Daoy (cell line): ENCODE measurements at places on chromosomes 3 and 15.

GRCh38 chr3:146589899-146590508, 15.1 kb downstream of the PLSCR5 start:
- peak; percentile 43 for DNase-seq

DNA sequence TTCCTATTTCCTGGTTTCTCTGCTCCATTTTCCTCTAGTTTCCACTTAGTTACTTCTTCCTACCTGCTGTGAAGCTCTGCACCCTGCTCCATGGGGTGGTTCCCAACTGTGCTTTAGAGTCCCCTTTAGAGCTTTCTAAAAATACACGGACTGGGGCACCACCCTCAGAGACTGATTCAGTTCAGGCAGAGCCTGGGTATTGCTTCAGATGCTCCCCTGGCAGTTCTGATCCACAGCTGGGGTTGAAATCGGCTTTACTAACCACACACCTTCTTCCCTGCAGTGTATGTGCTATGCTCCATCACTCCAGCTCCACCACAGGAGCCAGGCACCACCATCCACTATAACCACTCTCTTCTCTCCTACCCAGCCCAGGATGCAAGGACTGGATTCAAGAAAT, 12.6 kb downstream of the ANP32A start:
- DNase-seq, result no peak

DNA sequence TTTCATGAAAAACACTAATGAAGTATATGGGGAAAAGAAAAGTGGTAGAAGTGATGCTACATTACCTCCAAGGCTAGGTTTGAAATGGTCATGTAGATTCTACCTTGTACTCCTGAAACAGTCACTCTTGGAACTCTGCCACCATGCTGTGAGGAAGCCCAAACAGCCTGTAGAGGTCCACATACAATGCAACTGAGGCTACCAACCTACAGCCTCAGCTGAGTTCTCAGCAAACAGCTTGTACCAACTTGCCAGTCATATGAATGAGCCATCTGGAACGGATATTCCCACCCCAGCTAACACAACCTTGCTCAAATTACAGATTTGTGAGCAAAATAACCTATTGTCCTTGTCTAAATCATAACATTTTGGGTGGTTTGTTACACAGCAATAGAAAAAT, 193.5 kb downstream of the ULK4 start:
- DNase-seq, result no peak

DNA sequence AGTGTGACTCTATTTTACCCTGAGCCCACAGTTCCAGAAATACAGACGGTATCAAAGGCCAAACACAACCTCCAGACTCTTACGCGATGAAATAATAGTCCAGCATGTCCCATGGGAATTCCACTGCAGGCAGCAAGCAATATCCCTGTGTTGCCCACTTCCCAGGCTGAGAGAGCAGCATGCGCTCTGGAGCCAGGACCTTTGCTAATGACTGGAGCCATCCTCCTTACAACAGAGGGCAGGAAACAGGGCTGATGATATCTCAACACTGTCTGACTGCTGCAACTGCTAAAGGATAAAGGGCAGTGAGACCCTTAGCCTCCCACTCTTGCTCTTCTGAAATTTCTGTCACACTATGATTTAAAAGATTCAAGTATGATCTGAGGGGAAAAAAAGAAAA, 34.8 kb downstream of the MCF2L2 start:
- DNase-seq, result no peak

DNA sequence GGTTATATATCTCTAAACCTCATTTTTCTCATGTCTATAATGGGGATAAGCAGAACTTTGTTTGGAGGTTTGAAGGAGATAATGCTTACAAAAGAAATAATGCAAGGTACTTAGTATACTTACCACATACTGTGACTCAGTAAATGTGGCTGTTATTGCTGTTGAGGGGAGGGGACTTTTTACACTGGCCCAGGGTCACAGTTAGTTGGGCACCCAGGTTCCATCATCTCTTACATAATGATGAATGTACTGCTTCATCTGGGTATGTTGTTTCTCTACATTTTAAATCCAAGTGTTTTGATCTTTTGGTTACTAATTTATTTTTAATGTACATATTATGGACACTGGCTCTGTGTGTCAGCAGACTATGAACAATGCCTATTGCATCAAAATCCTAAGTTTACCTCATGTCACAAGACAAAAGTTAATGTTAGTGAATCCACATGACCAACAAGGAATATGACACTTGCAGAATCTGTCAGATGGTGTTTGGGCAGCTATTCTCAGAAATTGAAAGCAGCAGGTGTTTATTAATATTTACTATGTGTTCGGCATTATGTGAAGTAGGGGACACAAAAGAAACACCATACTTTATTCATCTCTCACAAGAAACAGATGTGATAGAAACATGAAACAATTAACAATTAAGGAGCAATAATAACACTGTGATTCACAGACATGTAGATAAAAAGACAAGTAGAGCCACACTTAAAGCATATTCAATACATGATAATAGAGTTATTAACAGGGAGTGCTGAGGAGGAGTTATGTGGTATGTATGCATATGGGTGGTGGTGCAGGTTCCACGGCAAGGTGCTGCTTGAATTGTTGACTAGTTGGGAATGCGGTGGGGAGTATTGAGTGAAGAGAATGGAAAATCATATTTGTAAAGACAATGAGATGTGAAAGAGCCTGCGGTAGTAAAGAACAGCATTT, 109.7 kb downstream of the GALK2 start:
- DNase-seq, result no peak

DNA sequence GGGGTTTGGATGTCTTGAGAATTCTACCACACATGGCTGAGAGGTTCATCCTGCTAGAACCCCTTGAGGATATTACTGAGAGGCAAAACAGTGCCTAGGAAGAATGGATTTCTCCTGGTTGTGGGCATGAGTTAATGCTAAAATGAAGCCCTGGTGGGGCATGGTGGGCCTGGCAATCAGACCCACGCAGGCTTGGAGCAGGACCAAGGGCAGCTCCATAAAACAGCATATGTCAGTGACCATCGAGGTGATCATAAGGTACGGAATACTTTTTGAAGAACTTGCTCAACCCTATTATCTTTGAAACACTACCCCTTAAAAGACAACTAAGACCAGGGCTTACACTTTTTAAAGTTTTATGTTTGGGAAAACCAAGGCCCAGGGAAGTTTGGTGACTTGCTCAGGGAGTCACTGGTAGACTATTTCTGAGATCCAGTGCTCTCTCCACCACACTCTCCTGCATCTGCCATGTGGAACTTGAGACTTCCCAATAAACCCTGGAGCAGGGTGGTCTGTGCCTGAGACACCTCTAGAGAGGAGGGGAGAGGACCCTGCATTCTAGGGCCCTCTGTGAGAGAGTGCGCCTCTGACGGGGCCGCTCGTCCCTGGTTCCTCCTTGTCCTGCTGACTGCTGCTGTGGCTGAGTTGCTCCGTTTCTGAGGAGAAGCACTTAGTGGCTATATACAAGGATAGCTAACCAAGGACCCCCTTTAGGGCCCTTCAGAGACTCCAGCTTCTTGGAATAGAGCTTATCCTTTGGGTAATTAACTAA, 28.0 kb upstream of the TIMP4 start:
- DNase-seq, result no peak

- no peak for DNase-seq
Observed at GRCh38 chr3:15267502-15267901, 61.5 kb downstream of the CAPN7 start.

GRCh38 chr3:151708868-151709267, 24.9 kb upstream of the AADACL2 start:
- no peak for DNase-seq

- peak; percentile 77 for DNase-seq
Observed at GRCh38 chr15:67101911-67102598, 36.7 kb downstream of the SMAD3 start.

DNA sequence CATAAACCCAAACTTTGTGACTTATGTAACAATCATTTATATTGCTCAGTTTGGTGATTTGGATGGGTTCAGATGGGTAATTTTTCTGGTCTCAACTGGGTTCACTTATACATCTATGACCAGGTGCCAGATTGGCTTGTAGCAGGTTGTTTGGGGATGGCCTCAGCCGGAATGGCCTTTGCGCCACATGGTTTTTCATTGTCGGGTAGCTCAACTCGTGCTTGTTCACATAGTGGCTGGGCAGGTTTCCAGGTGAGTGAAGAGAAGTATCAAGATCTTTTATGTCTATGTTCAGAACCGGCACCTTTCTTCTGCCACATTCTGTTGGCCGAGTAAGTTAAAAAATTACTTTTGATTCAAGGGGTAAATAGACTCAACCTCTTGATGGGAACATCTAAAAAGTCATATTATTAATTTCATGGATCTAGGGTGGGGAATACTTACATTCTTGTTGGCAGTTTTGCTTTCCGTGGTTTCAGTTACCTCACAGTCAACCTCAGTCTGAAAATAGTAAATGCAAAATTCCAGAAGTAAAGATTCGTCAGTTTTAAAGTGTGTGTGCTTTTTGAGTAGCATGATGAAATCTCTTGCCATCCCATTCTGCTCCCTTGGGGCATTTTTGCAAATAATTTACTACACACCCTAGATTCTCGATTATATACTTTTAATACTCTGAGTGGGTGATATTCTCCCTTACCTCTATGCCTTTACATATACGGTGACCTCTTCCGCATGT, 745.7 kb upstream of the CCDC54 start:
- no peak for DNase-seq

DNA sequence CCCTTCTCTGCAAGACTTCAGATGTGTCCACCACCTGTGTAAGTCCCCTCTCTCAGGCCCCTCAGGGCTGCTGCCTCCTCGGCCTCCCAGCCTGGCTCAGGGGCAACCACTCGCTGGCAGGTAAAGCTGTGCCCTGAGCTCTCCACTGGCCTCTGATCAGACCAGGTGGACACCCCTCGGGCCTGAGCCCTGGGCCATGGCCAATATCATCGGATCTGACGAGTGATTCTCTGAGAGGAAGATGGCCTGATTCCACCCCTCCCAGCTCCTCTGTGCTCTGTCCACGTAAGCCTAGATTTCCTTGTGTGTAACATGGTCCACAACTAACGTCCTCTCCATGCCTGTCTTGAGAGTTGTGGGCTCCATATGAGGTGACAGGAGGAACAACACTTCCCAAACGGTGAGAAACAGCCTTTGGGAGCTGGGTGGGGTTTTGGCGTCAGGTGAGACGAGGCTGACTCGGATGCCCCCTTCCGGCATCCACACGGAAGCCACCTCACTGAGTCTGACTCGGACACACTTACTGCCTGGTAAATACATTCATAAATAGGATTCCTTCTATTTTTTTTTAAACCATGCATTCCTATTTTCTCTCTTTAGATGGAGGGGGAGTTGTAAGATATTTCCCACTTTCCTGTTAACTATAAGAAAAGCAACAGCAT, 86.8 kb downstream of the NUP210 start:
- DNase-seq, result no peak

DNA sequence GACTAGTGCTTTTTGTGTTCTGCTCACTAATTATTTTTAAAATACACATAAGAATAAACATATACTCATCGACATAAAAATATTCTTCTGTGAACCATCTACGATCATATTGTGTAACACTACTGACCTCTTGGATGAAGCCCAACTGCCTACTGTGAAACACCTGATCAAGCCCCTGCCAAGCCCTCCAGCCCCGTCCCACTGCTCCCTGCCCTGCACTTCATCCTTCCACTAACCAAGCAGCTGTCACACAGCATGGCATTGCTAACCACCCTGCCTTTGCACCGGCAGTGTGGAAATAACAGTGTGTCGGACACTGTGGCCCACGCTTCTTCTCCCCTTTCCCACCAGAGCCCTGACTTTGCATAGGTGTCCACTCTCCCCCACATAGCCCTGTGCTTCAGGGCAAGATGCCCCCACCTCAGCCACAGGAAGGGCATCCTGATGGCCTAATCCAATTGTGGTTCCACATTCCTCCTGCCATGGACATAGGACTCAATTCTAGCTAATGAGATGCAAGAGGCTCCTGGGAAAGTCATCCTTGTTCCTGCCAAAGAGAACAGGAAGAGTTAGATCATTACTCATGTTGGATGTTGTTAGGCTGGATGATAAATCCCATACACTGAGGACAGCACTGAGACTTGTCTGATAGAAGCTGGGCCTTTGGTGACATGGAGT, 35.0 kb upstream of the ARID3B start:
- peak; percentile 54 for DNase-seq

- DNase-seq, result no peak
Observed at GRCh38 chr3:169939751-169940150, 26.9 kb upstream of the SEC62 start.

DNA sequence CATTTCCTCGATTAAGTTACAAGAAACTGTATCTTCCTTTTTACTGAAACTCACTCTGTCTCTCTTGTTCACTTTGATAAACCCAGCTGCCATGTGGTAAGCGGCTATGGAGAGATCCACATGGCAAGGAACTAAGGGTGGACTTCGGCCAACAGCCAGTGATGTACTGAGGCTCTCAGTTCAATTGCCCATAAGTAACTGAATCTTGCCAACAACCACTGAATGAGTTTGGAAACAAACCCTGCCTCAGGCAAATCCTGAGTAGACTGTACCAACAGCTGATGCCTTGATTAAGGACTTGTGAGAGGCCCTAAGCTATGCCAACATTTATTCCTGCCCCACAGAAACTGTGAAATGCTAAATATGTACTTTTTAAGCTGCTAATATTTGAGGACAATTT, 433.5 kb downstream of the PLOD2 start:
- no peak for DNase-seq

DNA sequence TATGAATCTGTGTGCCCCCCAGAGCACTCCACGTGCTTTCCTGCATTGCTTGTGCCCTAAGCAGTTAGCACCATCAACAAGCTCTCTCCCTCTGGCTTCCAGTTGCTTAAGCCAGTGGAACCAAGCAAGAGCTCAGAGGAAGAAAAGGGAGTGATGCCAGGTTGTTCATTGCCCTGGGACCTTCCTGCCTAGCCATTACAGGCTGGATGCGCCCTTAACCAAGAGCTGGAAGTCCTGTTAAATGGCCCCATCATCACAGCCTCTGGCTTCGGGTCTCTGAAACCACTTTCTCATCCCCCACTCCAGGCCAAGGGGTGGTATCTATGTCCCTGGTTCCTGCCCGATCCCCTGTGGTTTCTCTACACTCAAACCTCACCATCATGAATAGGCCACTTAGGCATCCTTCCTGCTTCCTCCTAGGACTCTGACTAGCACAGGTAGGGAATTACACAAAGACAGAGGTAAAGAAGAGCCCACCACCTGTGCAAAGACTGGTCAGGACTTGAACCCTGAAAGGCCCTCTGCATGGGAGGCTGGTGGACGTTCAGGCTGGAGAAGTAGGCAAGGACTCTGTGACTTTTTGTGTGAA, 309.5 kb upstream of the TRIM42 start:
- no peak for DNase-seq

DNA sequence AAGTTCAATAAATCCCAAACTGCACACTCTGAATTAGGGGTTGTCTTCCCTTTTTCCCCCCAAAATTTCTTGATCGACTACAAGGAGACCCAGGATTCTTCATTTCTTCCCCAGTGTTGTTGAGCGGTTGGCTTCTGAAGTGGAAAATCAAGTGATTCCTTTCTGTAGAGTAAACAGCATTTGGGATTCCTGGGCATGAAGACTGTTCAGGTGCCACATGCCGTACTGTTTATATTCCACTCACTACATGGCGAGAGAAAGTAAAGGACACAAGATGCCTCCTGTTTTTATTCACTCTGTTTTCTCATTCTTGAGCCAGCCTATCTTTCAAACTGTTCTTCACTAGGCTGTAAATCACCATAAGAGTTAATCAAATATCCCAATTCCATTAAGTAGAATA, 12.6 kb downstream of the FSTL1 start:
- no peak for DNase-seq
